ENCODE measurements at places on chromosomes 6 and 20.
A peak's percentile ranks its signal among the peaks of the same experiment; 100 is the strongest.

- no peak for DNase-seq
Observed at GRCh38 chr6:12164508-12164770, 125.7 kb upstream of the EDN1 start.

DNA sequence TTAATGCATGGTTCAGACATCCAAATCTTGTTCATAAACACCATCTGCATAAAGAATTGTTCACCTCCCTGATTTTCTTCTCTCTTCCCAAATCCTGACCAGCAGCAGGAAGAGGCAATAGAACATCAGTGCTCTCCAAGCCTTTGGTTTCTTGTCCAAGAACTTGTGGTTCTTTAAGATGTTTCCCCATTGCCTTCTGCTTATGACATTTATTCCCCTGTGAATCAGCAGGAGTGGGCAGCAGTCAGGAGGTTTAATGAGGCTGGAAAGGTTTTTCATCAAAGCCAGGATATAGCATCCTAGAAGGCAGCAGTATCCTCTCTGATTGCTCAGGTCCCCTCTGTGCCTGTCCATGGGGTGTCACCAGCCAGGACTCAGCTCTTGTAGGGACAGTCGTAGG, 5.3 kb downstream of the HDDC2 start:
- DNase-seq = no peak

DNA sequence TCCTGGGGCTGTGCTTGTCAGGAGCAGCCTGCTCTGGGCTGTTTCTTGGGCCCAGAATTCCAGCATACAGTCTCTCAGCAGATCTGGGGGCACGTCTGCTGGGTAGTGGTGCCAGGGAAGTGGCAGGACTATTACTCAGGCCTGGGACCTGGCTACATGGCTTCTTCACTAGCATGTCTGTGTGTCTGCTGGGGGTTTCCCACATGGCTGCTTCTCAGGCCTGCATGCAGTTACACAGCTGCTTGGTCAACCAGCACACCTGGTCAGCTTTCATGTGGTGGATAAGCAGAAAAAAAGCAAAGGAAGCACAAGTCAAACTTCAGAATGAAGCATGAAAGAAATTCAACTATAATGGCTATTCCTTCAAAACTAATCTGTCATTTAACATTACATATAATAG, 316.2 kb upstream of the NOX3 start:
- no peak for DNase-seq

DNA sequence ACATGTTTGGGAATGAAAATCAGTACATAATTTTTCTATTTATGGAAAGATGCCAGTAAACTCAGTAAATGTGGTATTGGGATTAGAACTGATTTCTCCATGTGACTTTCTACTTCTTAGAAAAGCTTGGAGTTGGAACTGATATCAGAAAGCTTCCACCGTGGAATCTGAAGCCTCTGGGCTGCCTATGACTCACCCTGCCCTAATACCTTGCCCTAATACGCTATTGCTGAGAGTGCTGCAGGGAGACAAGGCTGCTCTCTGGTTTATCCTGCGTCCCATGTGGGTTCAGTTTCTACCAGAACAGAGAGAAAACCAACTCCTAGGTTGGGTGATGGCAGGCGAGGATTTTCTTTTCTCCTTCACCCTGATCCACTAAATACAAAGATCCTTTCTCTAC, 3.3 kb upstream of the STMND1 start:
- no peak for DNase-seq

GRCh38 chr6:75285283-75285639, 669 bp upstream of the TMEM30A start:
- DNase-seq = no peak

DNA sequence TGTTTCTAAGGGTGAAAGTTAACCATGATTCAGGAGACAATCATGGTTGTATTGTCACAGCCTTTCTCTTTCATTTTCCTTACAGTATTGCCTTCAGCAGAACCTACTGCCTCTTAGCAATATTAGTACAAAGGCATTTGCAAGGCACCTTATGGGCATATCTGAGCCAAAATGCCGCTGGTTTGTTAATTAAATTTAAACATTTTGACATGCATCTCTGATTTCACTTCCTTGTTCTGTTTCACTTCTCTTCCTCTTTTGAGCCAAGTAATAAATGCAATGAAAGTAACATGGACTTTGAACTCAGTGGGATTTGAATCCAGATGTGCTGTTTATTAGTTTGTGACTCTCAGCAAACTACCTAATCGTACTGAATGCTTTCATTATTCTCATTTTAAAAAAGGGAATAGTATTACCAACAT, 467.4 kb upstream of the CITED2 start:
- no peak for DNase-seq

DNA sequence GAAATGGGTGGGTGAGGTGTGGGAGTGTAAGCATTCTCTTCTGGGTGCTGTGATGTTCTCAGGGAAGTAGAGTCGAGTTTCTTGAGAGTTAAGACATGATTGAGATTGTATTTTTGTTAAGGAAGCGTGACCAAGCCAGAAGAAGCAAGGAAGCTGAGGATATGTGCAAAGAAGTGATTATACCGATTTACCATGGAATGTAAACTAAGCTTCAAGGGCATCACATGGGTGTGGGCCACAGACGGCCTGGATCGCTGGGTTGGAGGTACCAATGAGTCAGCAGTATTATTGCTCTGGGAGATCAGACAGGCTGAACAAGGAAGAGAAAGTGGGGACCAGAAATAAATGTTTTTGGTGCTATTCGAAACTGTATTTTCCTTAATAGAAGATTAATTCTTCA, 184.1 kb upstream of the GMDS start:
- no peak for DNase-seq

GRCh38 chr6:73409395-73409794, 14.8 kb downstream of the DDX43 start:
- DNase-seq = no peak

DNA sequence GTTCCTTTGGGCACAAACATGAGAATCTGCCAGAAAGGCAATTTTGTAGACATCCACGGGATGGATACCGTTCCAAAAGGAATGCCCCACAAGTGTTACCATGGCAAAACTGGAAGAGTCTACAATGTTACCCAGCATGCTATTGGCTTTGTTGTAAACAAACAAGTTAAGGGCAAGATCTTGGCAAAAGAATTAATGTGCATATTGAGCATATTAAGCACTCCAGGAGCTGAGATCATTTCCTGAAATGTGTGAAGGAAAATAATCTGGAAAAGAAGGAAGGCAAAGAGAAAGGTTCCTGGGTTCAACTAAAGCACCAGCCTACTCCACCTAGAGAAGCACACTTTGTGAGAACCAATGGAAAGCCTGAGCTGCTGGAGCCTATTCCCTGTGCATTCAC, 103.9 kb upstream of the ARG1 start:
- no peak for DNase-seq

- DNase-seq = no peak
Observed at GRCh38 chr20:2173186-2173585, 71.6 kb downstream of the STK35 start.

DNA sequence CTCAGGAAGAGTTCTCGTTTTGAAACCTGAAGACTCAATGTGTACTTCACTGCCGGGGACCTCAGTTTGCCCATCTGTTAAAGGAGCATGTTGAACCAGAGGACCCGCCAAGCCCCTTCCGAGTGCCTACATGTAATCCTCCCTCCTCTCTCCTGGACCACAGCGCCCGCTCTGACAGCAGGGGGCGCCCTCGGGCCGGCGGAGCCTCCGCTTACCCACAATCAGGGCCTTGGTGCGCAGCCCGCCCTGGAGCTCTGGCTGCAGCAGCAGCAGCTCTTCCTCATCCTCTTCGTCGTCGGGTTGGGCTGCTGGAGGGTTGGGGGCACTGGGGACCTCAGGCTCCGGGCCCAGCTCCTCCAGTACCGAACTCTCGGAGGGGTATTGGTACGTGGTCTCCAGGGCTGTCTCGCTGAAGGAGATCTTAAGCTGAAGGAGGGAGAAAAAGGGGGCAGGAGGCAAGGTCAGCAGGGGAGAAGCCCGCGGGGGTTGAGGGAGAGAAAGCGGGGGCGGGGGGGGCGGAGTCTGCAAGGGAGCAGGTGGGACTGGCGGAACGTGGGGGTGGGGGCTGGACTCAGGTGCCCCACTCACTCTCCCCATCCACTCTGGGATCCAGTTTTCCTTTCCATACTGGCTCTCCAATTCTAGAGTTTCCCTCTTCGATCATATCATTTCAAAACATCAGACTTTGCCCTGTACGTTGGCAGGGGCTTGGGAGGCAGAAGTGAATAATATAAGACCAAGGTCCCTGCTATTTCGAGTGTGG, 6.3 kb upstream of the DHX16 start:
- DNase-seq = no peak

GRCh38 chr6:53986721-53987521, 124.3 kb upstream of the MLIP start:
- no peak for DNase-seq

DNA sequence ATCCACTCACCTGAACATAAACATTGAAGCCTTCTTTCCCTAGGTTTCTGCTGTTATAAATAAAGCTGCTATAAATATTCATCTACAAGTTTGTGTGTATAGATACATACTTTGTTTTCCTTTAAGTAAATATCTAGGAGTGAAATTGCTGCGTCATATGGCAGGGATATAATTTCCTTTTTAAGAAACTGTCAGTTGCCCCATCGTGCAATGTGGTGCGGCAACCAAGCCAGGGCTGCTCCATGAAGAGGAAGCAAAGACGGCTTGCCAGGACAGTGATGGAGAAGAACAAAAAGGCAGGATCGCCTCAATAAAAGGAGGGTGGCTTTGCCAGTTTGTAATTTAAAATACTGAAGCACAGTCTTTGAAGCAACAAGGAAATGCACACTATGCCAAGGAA, 36.6 kb downstream of the CITED2 start:
- DNase-seq = no peak

GRCh38 chr20:9583151-9583550, 68.8 kb downstream of the LAMP5 start:
- no peak for DNase-seq

DNA sequence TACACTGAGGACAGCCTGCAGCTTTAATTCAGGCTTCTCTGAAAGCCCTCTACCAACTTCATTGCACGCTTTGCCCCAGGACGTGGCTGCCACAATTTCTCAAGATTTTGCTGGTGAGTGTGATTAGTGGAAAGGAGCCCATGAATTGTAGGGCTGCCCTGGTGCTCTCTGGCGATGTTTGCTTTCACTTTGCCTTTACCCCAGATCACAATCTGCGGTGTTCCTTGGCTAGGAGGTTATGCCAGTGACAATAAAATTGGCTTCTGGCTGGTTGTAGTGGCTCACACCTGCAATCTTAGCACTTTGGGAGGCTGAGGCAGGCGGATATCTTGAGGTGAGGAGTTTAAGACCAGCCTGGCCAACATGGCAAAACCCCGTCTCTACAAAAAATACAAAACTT, 139.3 kb downstream of the FOXC1 start:
- no peak for DNase-seq

DNA sequence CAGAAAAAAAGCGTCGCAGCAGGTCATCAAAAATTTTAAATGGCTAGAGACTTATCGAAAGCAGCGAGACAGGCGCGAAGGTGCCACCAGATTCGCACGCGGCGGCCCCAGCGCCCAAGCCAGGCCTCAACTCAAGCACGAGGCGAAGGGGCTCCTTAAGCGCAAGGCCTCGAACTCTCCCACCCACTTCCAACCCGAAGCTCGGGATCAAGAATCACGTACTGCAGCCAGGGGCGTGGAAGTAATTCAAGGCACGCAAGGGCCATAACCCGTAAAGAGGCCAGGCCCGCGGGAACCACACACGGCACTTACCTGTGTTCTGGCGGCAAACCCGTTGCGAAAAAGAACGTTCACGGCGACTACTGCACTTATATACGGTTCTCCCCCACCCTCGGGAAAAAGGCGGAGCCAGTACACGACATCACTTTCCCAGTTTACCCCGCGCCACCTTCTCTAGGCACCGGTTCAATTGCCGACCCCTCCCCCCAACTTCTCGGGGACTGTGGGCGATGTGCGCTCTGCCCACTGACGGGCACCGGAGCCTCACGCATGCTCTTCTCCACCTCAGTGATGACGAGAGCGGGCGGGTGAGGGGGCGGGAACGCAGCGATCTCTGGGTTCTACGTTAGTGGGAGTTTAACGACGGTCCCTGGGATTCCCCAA, at the start of gene EEF1A1:
Gene EEF1A1 (minus strand): TSS at position 345 of the 663 bp plus-strand sequence. CDS start 1,006 bp downstream, outside the sequence.
- DNase-seq = peak; percentile 99

- DNase-seq = no peak
Observed at GRCh38 chr20:59747671-59748515, 143.6 kb downstream of the PHACTR3 start.

- no peak for DNase-seq
Observed at GRCh38 chr6:13413900-13414555, 73.4 kb downstream of the GFOD1 start.

GRCh38 chr6:107114213-107114925, 946 bp downstream of the BEND3 start:
- peak; percentile 45 for DNase-seq

GRCh38 chr6:16697437-16698161, 63.7 kb downstream of the ATXN1 start:
- DNase-seq = no peak

GRCh38 chr20:56439771-56440291, 27.8 kb downstream of the CASS4 start:
- DNase-seq = no peak

Measured in GOT3 (cell line).